Amygdala (tissue), 56 donors: ENCODE measurements at places on chromosomes 2 and 18.
A peak's percentile ranks its signal among the peaks of the same experiment; 100 is the strongest.

GRCh38 chr2:209560911-209561310 lies 137.1 kb downstream of the MAP2 start:
- no peak for DNase-seq

DNA sequence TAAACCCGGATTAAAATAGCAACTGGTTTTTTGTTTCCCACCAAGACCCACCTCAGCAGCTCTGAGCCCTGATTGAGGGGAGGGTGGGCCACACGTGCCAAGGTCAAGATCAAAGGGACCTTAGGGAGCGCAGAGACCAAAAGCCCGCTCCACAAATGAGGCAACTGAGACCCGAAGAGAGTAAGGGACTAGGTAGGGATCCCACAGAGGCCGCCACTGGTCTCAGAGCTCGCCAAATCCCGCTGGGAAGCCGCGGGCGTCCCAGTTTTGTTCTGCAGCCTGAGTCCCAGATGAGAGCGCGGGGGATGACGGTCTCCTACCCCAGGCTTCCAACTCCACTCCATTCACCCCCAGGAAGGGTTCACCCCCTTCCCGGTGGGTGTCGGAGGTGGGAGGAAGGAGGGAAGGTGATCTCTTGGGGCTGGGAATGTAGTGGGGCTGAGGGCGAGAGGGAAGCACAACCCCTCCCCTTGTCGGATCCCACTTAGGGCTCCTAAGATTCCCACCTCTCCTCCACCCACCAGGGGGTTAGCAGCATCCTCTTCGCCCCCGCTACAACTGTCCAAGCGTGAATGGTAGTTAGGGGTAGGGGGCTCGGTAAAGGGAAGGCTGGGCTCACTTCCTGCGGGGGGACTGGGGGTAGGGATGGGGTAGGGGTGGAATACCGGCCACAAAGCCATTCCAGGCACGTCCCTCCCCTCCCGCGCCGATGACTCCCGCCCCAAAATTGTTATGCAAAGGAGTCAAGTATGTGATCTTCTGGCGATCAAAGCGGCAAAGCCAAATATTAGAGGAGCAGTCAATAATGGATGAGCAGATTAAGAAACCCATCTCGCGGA lies 7.3 kb upstream of the EN1 start:
- DNase-seq, result no peak

DNA sequence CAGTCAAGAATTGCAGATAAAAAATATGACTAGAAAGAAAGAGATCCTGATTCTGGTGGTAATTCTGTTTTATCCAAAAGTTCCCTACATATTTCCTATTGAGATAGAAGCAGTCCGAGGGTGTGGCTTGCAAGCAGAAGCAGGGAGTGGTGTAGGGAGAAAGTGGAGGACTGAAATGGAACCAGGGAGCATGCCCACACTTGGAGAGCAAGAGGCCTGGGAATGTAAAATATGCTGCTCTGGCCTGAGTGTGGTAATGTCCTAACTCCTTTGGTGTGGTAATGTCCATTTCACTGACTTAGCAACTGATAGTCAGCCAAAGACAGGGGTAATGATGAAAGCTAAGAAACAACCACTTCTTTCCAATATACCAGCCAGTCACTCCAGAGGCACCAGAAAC lies 30.1 kb upstream of the FMNL2 start:
- DNase-seq, result no peak

- DNase-seq, result no peak
Observed at GRCh38 chr2:234963773-234964615, 12.2 kb downstream of the SH3BP4 start.

- DNase-seq, result no peak
Observed at GRCh38 chr2:30135541-30135940, 11.3 kb upstream of the YPEL5 start.

GRCh38 chr2:160209516-160209856 lies 9.4 kb upstream of the ITGB6 start:
- no peak for DNase-seq

DNA sequence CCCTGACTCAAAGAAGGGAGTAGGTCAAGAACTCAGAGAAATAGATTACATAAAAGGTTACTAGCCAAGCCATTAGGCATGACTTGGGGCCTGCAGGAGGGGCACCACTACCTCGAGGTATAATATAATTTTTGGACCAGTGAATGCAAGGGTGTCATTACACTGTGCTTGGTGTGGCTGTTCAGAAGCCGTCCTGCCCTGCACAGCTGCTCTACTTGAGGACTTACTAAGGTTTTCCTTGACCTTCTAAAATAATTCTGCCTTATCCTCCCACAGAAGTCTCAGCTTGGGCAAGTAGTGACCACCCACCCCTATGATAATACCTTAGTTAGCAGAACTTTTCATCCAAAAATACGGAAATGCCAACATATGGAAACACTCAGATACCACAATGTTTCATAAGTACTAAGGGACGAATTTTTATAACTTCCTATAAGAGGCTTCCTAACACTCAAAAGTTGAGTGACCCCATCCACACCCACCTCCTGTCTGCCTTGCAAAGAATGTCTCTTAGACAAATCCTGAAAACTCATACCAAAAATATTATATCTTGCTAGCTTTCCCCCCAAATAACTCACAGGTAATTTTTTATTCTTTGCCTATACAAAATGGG lies 17.7 kb upstream of the ATG16L1 start:
- no peak for DNase-seq

GRCh38 chr18:75124551-75124950 lies 84.4 kb downstream of the PTGR3 start:
- no peak for DNase-seq

DNA sequence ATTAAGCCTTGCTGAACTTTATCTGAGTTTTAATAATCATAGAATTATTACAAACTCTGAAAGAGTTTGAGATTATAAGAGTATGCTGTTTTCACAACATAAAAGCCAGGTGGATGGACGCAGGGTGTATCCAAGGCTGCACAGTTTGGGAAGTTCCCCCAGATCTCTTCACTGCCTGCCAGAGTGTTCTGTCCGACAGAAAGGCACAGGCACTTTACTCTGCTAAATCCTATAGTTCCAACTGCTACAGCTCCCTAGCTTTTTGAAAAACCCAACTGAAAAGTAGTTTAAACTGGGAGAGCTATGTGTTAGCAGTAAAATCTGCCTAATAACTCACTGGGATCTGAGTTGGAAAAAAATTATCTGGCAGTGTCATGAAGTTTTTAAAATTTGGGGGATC lies 38.0 kb downstream of the MFSD6 start:
- no peak for DNase-seq

- DNase-seq, result no peak
Observed at GRCh38 chr2:20199633-20200270, 25.2 kb downstream of the SDC1 start.

GRCh38 chr2:150125188-150125587 lies 362.3 kb downstream of the RND3 start:
- no peak for DNase-seq

DNA sequence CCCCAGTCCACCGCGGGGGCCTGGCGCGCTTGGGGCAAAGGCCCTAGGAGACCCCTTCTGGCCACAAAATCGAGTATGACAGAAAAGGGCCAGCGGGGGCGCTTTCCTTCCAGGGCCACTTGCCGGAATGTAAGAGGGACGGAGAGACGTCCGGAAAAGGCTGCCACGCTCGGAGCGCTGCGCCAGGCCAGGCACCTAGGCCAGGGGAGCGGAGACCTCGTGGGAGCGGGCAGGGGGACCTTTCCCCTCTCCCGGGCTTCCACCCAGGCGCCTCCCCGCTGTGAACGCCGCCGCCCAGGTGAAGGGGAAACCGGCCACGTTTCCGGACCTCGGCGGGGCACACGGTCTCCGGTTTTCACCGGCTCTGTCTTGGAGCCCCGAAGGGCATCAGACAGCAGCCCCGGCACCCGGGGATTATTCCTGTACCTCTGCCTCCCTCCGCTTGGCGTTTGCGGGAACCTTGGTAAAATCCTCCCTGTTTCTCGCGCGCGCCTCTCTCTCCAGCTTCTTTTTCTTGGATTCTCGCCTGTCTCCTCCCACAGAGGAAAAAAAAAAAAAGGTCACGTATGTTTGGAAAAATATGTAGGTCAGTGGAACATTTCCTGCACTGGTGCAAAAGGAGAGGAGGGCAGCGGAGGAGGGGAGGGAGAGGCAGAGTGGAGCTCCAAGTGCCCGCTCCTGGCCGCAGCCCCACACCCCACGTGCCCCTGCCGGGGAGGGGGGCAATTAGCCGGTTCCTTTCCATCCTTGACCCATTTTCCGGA lies 1.2 kb upstream of the NPAS2 start:
- peak; percentile 14 for DNase-seq

DNA sequence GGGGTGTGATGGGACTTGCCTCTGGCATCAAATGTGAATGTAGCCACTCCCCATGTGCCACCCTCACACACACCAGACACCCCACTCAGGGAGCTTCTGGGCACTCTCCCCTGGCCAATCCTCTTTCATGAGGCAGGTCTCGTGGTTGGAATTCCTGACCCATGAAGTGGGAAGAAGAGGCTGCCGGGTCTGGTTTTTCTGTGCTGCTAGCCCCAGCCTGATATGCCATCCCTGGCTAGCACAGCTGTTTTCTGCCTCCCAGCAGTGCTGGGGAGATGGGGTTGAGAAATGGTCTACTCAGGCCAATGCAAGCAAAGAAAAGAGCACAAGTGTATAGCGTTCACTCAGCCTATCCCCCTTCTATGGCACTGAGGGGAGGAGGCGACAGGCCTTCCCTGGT lies 1.2 kb upstream of the C2orf72 start:
- no peak for DNase-seq

GRCh38 chr2:96129528-96130120 lies 8.7 kb downstream of the ASTL start:
- DNase-seq, result no peak

- no peak for DNase-seq
Observed at GRCh38 chr2:136055929-136056688, 61.8 kb downstream of the CXCR4 start.

DNA sequence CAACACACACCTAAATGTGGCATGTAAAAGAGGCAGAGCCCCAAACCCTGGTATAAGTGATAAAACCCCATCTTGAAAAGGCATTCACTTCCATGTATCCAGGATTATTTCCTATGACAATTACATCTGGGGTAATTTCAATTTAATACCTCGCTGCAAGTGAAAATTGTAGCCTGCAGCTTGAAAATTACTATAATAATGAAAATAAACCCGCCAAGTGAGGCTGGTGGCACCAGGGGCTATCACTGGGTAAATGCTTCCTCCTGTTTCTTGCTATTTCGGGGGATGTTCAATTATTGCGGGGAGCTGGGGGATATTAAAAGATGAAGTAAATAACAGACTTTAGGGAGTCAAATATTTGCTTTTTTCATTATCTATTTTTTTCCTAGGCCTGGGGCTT lies 159.5 kb upstream of the CAPN13 start:
- DNase-seq, result no peak

DNA sequence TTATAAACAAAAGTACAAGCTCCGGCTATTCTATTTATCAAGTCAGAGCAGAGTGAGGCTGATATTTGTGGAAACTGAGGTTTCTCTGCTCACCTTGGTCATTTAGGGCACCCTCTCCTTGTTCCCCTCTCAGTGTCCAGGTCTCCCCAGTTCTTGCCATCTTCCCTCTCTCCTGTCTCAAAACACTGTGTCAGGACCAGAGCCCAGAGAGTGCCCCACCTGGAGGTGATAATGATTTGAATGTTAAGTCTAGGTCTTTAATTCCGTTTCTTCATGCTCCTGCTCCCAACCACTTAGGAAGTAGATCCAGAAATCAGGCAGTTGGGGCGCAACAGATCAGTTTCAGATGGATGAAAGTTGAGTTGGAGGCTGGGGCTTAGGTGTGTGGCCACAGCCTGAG lies 9.2 kb upstream of the ADCY3 start:
- DNase-seq, result no peak

GRCh38 chr2:47520302-47520630 lies 117.3 kb downstream of the MSH2 start:
- no peak for DNase-seq

- no peak for DNase-seq
Observed at GRCh38 chr18:49869354-49869753, 56.0 kb upstream of the ACAA2 start.

GRCh38 chr2:188078534-188078933 lies 213.1 kb upstream of the GULP1 start:
- no peak for DNase-seq

- DNase-seq, result no peak
Observed at GRCh38 chr2:153408710-153409385, 69.7 kb downstream of the RPRM start.

DNA sequence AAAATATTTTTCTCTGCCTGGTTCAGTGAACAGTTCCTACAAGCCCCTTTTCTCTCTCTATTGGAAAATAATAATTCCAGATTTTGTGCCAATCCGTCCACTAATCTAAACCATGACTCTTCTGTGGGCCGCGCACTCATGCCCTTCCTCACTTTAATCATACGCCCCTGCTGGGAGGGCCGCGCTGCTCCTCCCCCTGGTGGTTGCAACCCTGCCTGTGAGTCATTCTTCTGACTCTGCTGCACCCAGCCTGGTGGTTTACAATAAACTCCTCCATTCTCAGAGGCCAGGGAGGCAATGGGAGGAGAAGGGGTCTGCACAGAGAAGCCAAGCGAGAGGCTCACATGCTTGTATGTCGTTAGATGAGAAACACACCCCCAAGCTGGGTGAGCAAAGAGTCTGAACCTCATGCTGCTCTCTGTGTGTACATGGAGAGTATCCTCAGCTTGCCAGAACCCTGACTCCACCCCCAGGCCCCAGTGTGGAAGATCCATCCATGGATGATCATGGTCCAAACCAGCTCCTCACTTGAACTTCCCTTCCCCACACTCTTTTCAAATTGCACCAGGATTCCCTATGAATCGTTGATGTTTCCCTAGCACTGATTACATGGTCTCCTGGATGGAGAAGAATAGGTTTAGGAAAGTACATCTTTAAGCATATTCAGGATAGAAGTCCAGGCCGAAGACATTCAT lies 228.9 kb downstream of the ANKRD30B start:
- DNase-seq, result no peak

DNA sequence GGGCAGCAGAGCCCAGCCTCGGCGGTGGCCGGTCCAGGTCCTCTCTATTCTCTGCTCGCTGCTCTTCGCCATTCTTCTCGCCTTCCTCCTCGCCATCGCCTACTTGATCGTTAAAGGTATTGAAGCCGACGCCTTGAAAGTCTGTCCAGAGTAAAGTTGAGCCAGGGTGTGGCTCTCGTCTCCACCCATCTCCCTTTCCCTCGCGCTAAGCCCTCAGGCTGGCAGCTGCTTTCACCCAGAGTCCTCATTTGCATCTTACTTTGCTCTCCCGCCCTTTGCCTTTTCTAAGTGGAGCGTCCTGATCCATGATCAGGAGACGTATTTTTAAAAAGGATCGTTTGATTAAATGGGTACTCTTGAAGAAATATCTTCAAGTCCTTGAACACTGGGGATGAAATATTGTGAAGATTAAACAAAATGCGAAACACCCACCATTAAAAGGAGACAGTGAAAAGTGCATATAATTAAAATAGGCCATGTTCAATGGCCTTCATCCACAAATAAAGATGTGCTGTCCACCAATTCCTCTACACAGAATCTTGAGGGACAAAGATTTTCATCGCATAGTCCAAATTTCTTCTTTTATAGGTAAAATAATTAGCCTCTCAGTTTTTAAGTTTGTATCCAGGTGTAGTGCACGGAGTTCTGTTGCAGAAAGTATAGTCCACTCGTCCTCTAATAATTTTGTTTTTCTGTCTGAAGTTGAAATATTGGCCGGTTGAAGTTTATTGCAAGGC lies 657 bp downstream of the ARL6IP6 start:
- no peak for DNase-seq

- DNase-seq, result no peak
Observed at GRCh38 chr2:110101901-110102803, 13.5 kb downstream of the MALL start.
